Nephron progenitor cell (in vitro differentiated cells): ENCODE measurements at places on chromosomes 13 and 19.

GRCh38 chr19:7789447-7789846 lies 26.4 kb downstream of the CLEC4M start:
- DNase-seq, result peak; percentile 56

DNA sequence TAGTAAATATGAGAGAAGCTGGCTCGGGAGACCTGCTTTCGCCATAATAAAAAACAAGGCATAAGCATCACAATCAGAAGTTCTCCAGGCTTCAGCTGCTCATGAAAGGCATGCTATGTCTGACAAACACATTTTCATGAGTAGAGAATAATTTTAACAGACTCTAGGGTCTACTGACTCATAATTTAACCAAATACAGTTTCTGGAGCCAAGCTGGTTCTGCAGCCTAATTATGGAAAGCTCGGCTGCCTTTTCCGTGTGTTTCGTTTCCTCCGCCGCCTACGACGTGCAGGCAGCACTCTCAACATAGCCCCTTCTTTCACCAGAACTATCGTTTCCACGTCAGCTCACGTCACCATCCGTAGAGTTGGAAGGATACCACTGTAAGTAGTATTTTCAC lies 5.7 kb downstream of the MCF2L start:
- no peak for DNase-seq

DNA sequence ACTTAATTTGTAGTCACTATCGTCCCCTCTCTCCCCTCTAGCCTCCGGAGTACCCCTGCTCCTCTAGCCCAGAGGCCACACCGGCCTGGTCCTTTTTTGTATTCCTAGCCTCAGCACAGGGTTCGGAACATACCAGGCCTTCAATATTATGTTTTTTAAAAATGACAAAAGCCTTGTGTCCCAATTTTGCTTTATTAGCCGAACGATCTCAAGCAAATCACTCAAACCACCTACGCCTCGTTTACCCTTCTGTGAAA lies 463 bp upstream of the POMP start:
- no peak for DNase-seq

DNA sequence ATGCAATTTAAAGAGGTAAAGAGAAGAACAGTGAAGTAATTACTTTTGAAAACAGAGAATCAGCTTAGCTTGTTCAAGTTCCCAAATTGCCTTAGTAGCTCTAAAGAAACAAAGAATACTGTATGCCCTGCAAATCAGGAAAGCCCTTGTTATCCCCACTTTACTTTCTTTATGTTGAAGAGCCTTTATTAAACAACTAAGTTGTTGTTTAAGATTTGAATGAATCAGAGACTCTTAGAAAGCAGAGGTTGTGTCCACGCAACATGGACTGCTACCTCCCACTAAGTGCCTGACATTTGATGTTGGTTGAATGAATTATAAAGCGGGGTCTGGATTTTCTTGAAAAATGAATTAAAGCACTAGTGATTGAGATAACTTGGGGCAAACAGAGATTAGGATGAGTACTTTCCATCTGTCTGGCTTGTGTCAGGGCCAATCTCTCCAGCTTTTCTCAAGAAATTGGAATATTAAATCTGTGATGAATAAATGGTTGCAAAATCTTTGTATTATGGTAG lies 214.7 kb downstream of the POSTN start:
- no peak for DNase-seq

- DNase-seq, result no peak
These were observed 326.3 kb downstream of the DCLK1 start for GRCh38 chr13:35804901-35805300.

DNA sequence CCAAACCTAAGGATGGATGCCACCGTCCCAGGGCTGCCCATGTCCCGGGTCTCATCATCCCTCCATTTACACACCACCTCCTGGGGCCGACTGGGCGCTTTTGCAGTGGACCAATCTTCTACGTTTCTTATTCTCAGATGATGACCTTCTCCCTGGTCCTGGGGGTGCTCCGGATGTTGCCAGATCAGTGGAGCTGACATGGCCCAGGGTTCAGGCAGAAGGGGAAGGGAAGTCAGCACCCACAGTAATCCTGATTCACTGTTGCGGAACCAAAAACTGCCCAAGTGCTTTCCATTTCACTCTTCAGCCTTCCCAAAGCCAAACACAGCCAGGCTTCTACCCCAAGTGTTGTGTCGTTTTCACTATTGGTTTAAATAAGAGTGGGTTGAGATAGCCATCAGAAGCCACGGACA lies 29.8 kb downstream of the RAB20 start:
- DNase-seq, result no peak

DNA sequence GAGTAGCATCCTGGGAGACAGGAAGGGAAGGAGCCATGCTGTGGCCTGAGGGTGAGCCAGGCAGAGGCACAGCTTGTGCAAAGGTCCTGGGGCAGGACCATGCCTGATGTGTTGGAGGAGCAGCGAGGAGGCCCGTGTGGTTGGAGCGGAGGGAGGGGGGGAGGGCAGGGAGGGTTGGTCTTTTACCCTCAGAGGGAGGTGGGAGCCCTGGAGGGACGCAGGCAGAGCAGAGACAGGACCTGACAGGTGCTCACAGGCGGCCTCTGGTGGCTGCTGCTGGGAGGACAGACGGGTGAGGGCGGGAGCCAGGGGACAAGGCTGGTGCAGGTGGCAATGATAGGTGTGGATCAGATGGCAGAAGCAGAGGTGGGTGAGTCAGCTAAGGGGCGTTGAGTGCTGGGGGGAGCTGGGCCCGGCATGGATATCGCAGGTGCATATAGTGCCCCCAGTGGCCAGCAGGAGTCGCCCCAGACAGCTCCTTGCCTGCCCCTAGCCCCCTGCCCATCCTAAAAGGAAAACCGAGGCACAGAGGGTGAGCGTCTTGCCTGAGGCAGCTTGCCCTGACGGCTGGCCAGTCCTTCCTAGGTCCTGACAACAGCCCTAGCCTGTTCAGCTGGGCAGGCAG lies 9.8 kb upstream of the GNA15 start:
- DNase-seq, result peak; percentile 76

DNA sequence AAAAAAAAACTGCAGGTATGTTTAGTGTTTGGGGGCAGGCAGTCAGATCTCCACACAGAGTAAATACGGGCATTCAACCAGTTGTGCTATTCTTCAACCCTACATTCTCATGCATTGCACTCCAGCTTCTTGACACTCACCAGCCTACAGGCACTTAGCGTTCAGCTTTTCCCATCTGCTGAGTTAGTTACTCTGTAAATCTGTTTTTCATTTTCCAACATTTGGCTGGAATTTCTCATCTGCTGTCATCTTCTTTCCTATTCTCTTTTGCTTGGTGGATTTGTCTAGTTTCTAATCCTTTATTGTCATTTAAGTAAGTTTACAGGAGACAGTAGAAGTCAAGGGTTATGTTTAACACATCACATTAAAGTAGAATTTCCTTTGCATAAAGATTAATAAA lies 1318.9 kb downstream of the OLFM4 start:
- no peak for DNase-seq

GRCh38 chr13:98487522-98487921 lies 89.4 kb downstream of the STK24 start:
- no peak for DNase-seq

DNA sequence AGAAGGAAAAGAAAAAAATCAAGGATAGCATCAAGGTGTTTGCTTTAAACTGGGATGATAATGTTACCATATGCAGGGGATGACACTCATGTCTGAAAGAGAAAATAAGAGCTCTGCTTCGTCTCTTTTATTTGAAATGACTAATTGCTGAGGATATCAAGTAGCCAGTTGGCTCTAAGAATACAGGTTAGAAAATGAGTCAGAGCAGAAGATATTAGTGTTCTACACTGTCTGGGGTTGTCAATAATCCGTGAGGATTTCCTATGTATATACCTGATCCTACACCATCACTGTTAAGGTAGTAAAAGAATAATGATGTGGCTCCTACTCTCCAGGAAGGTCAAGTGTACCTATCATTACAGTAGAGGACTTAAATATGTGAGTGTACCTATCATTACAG lies 562.5 kb downstream of the GPC6 start:
- DNase-seq, result no peak

- DNase-seq, result no peak
These were observed 13.1 kb downstream of the MAST3 start for GRCh38 chr19:18110609-18111232.

GRCh38 chr13:76724421-76724820 lies 161.8 kb downstream of the KCTD12 start:
- no peak for DNase-seq

DNA sequence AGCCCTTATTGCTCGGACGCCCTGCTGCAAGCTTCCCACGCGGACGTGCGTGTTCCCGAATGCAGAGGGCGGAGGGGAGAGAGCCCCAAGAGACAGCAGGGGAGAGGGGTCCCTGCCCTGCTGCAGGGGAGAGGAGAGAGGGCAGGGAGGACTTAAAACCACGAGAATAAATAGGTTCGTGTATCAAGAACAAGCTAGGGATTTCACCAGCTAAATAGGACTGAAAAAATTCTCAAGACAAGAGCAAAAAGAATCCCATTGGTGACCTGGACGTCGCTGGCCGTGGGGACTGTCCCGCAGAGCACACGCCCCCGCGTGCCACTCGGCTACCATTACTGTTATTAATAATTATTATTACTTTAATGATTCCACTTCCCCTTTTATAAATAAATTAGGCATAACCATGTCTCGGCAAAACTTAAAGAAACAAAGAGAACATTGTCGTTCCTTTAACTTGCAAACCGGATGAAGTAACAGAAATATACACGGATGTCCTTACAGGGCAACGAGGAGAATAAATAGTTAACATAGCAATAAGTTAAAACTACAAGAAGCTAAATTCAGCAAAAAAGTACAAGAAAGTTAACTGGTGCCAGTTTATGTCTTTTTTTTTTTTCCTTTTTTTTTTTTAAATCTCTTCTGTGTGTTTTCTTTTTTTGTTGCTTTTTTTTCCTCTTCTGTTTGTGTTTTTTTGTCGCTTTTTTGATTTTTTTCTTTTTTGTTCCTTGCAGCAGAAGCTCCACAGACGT lies 16.6 kb downstream of the PRKCSH start:
- DNase-seq, result no peak

DNA sequence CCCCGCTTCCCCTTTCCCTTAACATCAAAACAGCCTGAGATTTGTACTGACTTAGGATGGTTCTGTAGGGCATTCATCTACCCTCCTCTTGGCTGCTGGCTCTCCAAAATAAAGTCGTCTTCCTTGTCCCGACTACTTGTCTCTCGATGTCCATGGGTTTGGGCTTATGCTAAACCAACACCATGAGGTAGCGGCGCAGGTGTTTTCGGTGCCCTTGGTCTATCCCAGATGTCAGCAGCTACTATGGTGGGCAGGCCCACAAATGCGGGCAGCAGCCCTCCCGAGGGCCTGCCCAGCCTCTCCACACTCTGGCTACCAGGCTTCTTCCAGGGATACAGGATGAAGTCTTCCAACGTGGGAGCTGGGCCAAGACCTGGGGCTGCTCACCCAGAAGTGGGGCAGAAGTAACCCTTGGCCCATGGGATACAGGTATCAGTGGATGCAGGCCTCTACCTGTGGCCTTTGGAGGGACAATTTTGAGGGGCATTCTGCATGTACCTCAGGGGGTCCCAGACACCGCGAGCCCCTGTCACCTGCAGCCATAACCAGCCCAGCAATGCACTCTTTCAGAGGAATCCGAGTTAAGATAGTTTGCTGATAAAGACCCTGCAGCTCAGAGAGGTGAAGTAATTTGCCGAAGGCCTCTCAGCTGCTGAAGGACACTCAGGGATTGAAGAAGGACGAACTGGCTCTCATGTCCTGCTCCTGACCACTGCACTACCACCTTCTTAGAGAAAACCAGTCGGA lies 47.8 kb upstream of the VSTM2B start:
- DNase-seq, result no peak

- peak; percentile 53 for DNase-seq
These were observed 7.3 kb downstream of the C19orf53 start for GRCh38 chr19:13781547-13781946.

DNA sequence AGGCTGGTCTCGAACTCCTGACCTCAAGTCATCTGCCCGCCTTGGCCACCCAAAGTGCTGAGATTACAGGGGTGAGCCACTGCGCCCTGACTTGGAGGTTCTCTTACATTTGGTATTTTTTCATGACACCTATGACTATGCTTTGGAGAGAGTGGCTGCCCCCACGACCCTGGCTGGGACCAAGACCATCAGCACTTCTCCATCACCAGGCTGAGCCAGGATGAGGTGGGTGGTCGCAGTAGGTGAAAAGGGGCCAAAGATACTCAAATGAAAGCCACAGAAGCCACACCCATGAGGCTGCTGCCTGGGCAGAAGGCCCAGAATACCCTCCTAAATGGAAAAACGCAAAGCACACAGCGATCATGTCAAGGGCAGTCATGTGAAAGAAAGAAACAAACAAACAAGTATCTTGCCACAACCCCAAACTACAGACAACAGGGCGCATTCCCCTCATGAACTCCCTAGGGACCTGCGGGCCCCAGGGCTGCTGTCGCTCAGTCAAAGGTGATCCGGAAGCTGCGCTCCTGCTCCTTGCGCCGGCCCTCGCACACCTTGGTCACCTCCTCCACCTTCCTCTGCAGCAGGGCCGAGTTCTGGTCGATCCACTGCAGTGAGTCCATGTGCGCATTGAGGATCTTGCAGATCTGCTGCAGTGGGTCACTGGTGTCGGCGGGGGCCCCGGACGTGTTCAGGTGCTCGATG lies 11.2 kb upstream of the IL4I1 start:
- no peak for DNase-seq

DNA sequence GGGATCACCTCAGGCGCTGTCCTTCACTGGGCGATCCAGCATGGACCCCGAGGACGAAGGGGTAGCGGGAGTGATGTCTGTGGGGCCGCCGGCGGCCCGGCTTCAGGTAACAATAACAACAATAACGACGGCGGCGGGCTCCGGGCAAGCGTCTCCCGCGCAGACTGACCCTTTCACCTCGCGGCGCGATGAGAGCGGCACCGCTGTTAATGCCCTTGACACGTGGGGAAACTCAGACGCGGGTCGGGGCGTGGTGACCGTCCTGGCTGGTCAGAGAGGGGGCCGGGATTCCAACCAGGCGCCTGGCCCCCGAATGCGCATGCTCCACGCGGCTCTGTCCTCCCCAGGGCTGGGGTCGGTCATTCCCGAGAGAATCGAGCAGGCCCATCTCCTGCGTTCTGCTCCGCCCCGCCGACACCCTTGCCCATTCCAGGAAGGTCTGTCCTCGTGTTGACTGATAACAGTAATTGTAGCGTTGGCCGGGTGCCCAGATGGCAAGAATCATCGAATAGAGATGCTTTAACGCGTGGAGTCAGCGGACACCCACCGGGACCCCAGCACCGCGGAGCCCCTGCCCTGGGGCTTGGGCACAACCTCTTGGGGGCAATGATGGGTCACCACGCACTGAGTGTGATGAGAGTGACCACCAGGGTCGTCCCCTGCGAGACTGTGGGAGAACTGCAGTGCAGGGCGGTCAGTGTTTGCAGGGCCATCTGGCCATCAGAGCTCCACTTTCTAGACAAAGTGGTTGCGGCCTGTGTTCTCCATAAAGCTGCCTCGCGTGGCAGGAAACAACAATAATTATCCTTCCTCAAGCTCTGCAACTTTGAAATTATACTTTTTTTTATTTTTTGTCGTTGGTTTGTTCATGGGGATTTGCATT lies 528 bp downstream of the ZNF8 start:
- DNase-seq, result peak; percentile 77

- DNase-seq, result no peak
These were observed 1174.2 kb downstream of the DIAPH3 start for GRCh38 chr13:58989556-58989955.
